Caudate nucleus (tissue), 63 donors: ENCODE measurements at places on chromosomes 5 and 9.

- no peak for DNase-seq
Observed at GRCh38 chr9:26748449-26749058, 144.0 kb downstream of the CAAP1 start.

DNA sequence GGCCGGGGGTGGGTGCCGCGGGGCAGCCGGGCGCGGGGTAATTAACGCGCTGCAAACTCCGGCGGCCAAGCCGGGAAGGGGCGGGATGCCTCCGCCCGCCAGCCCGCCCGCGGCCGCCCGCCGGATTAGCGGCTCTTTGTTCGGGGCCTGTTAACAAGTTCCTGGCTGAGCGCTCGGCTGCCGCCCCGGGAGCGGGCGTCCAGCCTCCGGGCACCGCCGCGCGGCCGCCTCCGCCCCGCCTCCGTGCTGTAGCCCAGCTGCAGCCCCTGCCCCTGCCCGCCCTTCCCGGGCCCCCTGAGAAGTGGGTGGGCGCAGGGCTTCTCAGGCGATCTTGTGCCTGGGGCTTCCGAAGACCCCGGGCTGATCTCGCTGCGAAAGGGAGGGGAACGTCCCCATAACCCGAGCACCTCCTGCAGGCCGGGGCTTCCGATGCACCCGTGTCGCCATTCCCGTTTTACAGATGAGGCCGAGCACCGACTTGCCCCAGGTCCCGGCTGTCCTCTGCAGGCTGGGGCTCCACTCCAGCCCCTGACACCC lies 7.5 kb downstream of the UNC5A start:
- no peak for DNase-seq

DNA sequence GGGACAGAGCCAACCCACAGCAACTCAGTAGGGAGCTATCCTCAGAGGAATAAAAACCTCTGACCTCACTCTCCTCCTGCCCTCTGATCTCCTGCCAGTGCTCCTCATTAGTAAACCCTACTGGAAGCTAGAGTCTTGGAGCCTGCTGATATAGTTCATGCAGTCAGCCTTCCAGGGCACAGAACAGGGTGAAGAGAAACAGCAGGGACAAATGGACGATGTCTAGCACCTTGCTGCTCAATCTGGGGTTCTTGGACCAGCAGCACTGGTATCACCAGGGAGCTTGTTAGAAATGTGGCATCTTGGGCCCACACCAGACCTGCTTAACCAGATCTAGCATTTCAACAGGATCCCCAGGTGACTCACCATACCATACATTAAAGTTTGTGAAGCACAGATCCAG lies 5.5 kb upstream of the GALNT12 start:
- DNase-seq: no peak

- no peak for DNase-seq
Observed at GRCh38 chr5:150000990-150001659, 586 bp downstream of the HMGXB3 start.

- DNase-seq: no peak
Observed at GRCh38 chr5:36447776-36448175, 146.1 kb upstream of the RANBP3L start.

- DNase-seq: no peak
Observed at GRCh38 chr9:35522187-35522586, 32.3 kb downstream of the RUSC2 start.

GRCh38 chr9:16138561-16139491 lies 586.0 kb downstream of the CCDC171 start:
- no peak for DNase-seq

DNA sequence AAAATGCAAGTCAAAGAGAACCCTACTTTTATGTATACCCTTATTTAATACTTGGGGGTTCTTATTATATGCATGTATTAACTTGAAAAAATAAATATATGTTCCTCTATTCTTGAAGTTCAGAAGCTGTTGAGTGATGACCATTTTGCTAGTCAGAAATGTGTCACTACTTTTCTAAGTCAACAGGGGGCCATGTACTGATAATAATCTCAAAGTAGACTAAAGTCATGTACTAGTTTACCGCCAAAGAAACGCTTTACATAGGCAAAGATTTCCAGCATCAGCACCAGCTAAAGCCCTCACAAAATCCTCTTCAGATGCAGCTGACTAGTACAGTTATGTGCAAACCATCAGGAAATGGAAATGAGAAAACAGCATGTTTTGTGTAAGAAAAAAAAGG lies 5.7 kb upstream of the BHMT start:
- DNase-seq: no peak

- no peak for DNase-seq
Observed at GRCh38 chr9:133375116-133375723, 640 bp downstream of the SURF4 start.

GRCh38 chr5:180862645-180863044 lies 1.6 kb upstream of the ZFP62 start:
- DNase-seq: no peak

GRCh38 chr5:19018822-19019221 lies 969.2 kb downstream of the CDH18 start:
- no peak for DNase-seq

GRCh38 chr9:21828853-21829410 lies 26.5 kb downstream of the MTAP start:
- DNase-seq: no peak

- DNase-seq: no peak
Observed at GRCh38 chr5:143156572-143156971, 246.9 kb downstream of the NR3C1 start.

- no peak for DNase-seq
Observed at GRCh38 chr5:115168829-115169486, 750 bp downstream of the TRIM36 start.

DNA sequence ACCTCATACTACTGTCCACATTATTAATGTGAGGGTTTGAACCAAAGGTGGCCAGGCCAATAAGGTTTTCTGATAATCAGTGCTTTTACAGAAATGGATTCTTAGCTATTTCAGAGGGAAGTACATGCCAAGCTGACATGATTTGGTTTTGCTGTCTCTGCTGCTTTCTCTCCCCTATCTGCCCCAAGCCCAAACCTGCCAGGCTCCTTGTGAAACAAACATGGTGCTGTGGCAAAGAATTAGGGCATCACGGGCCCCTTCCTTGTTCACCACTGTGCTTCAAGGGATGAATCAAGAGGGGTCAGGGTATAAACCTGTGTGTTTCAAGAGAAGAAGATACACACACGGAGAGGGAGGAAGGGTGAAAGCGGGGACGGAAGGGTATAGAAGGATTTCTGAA lies 41.3 kb upstream of the SMU1 start:
- no peak for DNase-seq

GRCh38 chr9:16553869-16554540 lies 316.5 kb downstream of the BNC2 start:
- DNase-seq: no peak
